ENCODE measurements at places on chromosomes 5 and 9. TPM values are rescaled to one million over a fixed set of nuclear protein-coding genes. Genes with fewer than 3 reads are reported as not detected.

The HSD17B4 gene
- 58.1 TPM for total RNA-seq

The PDE6A gene
- total RNA-seq: 0.22 TPM

The FCN2 gene
- total RNA-seq: not detected

The ANKRD34B gene
- total RNA-seq: 0.03 TPM

The NMUR2 gene
- 0.08 TPM for total RNA-seq

The PARP8 gene
- total RNA-seq: 0.07 TPM

The GABRP gene
- total RNA-seq: not detected

The TRIM7 gene
- 40.4 TPM for total RNA-seq

The N4BP3 gene
- 0.98 TPM for total RNA-seq

The TGFBI gene
- total RNA-seq: 1,737 TPM

The ZNF622 gene
- 70.6 TPM for total RNA-seq

The TMC1 gene
- total RNA-seq: 0.02 TPM

The TMEM215 gene
- 0.02 TPM for total RNA-seq

The FAM169A gene
- total RNA-seq: 6.2 TPM

The FRMPD1 gene
- 0.05 TPM for total RNA-seq

The TRIM36 gene
- 2.1 TPM for total RNA-seq
